ENCODE measurements at places on chromosomes 11 and 22.

DNA sequence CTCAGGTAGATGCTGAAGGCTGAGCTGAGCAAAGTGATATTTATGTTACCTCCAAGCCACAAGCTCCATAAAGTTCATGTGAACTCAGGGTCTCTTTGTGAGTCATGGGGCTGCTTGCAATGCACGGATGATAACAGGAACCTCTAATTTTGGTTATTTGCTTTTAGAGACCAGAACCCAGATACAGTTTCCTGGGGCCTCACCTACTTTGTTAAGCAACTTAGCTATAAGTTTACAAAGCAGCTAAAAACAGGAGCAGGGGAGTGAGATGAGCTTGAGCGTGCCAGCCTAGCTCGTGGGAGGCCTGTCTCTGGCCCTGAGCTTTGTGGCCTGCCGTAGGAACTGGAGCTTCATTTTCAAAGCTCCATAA lies 29.2 kb downstream of the SREBF2 start:
- no peak for DNase-seq

GRCh38 chr22:39907047-39907446 lies 6.2 kb downstream of the GRAP2 start:
- no peak for DNase-seq

DNA sequence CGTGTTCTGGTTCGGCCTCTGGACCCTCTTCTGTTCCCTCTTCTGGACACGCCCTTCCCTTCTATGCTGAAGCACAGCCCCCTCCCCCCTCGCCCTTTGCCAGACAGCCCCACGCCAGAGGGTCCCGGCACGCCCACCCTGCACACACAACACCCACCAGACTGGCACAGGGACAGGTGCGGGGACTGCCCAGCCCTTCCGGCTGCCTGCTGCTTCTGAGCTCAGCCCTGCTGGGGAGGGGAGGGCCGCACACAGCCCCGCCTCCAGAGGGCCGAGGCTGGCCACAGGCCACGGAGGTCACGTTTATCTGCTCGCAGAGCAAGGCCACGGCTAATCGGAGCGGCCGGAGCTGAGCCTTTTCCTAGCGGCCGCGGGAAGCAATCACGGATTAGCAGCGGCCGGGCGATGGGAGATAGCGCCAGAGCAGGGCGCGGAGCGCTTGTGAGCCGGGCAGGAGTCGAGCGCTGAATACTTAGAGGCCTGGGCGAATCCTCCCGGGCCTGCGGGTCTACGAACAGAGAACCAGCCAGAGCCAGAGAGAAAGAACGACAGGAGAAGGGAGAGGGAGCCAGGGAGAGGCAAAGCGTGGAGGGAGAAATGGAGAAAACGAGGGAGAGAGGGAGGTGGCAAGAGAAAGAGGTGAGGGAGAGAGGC lies 21.5 kb downstream of the OTUB1 start:
- no peak for DNase-seq

DNA sequence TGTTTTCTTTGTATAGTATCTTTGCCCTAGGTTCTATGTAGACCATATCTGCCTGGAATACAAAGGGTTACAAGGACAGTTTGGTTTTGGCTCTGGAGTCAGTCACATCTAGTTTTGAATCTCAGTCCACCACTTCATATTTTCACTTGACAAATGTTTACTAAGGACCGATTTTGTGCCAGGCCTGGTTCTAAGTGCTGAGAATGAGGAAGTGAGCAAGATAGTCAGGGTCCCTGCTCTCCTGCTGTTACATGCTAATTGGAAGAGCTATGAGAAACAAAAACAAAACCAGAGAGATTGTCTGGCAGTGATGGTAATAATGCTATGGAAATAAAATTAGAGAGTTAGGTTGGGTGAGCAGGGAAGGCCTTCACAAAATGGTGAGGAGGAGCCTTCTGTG lies 66.1 kb upstream of the ARHGAP20 start:
- DNase-seq, result no peak

DNA sequence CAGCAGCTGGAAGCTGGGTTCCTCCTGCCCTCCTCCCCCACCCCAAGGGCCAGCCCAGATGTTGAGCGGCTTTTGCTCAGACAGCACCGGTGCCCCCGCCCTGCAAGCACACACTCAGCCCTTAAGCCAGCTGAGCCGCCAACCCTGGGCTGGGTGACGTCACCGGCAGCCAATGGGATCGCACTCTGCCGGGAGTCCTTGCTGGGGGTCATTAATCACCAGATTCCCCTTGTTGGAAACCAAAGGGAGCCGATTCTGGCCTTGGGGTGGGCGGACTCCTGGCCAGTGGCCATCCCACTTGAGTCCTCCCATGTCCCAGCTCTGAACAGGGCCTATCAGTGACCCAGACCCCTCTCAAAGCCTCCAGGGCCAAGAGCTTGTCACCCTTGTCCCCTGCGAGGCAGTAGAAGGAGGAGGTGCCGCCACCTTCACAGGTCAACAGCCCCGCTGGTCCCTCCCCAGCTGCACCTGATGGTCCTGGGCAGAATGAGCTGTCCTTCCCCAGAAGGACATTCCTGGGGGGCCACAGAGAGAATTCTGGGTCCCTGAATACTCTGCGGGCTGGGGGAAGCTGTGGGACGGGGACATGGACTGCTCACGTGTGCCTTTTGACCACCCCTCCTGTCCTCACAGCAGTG lies 7.4 kb downstream of the DUSP8 start:
- DNase-seq, result no peak

- no peak for DNase-seq
Measured at GRCh38 chr11:70364178-70364577, 34.2 kb upstream of the CTTN start.

DNA sequence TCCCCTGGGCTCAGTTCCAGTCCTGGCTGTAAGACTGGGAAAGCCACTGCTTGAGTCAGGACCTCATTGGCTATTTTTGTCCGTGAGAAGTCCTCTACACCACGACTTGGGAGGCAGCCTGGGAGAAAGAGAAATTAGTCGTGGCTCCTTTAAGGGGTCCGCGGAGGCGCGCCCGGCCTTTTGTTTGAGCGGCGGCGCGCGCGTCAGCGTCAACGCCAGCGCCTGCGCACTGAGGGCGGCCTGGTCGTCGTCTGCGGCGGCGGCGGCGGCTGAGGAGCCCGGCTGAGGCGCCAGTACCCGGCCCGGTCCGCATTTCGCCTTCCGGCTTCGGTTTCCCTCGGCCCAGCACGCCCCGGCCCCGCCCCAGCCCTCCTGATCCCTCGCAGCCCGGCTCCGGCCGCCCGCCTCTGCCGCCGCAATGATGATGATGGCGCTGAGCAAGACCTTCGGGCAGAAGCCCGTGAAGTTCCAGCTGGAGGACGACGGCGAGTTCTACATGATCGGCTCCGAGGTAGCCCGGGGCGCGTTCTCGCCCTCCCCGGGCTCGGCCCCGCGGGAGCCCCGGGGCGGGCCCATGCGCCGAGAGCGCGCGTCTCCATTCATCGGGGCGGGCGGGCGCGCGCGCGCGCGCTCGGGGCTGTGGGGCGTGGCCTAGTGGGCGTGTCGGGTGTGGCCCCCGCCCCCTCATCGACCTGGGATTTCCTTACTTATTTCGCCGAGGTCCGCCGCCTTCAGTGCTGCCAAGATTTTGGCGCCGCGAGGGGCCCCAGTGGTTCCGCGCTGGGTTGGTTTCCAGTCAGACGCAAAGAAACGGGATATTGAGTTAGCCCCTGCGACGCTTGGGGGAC lies at the start of gene SMARCB1:
SMARCB1 (plus strand) TSS at position 215 of the 848 bp plus-strand sequence; CDS start at position 419, 204 bp downstream.
- peak; percentile 76 for DNase-seq

DNA sequence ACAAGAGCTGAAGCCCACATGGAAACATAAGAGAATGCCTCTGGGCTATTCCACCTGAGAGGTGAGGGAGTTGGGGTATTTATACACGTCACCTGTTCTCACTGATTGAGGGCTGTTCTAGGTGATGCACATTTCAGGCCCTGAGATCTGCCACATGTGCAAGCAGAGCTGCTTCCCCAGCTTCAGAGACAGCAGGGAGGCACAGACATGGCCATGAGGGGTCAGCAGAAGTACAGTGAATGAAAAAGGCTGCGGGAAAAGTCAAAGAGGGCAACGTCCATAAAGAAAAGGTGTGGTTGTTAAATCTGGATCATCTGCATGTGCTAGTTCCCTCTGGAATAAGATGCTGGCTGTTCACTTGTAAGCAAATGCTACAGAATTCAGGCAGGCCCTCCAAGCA lies 75.4 kb downstream of the GAB4 start:
- no peak for DNase-seq

DNA sequence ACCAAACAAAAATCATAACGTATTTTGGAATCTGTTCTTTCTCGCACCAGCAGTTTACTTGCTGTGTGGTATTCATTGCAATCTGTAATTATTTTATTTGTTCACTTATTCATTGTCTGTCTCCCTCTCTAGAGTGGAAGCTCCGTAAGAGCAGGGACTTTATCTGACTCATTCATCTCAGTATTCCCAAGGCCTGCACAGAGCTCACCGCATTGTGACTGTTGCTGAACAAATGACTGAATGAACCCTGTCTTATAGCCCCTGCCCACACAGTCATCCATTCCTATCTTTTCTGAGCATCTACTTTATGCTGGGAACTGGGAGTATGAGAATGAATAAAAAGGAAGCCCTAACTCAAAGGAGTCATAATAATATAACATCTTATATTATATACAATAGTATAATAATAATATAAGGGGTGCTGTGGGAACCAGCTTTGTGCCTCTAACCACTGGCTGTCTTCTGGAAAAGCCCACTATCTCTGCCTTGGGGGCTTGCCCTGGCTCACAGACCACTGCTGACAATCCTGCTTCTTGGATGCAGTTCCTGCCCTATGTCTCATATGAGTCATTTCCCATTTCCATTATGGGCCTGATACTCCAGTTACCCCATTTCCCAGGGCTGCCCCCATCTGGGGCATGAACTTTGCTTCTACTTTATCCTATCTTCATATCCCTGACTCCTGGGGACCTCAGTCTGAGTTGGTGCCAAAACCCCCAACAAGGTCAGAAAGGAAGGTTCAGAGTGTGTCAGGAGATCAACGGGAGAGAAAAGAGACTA lies 11.0 kb downstream of the XRRA1 start:
- DNase-seq, result no peak

GRCh38 chr11:12381875-12382274 lies 4.5 kb downstream of the PARVA start:
- DNase-seq, result no peak

- DNase-seq, result no peak
Measured at GRCh38 chr11:77660947-77661346, 23.4 kb upstream of the CLNS1A start.

DNA sequence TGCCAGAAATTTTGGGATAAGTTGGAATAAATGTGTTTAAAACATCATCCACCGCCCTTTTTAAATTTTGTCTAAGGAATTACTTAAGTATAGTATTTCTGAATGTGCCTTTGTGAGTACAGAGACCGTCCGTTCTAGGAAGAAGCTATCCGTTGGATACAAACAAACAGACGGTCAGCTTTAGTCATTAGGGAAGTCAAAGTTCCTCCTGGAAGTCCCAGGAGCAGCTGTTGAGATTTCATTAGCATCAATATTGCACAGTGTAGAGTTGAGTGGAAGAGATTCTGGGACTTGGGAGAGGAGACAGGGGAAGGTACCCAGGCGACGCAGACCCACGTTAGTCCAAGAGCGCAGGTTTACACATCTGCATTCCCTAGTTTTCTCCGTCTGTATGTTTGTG lies 15.7 kb upstream of the ADSL start:
- DNase-seq, result no peak

DNA sequence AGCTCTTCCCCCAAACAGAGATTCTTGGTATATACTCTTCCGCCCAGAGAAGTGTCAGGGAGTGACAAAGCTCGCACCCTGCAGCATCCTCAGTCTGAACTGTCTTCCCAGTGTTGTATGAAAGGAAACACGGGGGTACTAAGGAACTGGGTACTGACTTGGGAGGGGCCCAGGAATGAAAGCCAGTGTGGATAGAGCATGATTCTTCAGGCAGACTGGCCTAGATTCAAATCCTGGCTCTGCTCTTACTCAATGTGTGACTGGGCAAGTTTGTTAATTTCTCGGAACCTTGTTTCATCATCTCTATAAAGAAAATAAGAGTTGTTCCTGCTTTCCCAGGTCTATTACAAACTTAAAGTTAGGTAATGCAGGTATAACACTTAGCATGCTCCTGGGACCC lies 266.0 kb upstream of the NARS2 start:
- no peak for DNase-seq

DNA sequence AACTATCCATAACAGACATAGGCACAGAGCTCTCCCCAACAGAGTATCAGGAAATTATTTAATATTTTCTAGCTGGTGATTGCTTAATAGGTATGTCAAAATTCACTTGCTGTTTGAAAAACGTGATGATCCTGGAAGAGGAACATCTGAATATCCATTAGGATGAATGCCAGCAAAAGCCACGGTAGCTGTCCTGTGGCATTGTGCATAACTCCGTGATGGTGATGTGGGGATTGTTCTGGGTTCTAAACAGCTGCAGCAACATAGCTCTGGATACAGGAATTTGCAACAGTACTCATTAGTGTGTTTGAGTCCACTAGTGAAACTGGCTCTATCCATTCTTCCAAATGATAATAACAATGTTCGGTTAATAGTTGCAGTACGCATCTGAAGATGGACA lies 78.8 kb downstream of the C11orf65 start:
- DNase-seq, result no peak

GRCh38 chr11:57230791-57231538 lies 6.1 kb downstream of the APLNR start:
- no peak for DNase-seq

GRCh38 chr11:106288822-106289387 lies 211.4 kb downstream of the AASDHPPT start:
- DNase-seq, result no peak

DNA sequence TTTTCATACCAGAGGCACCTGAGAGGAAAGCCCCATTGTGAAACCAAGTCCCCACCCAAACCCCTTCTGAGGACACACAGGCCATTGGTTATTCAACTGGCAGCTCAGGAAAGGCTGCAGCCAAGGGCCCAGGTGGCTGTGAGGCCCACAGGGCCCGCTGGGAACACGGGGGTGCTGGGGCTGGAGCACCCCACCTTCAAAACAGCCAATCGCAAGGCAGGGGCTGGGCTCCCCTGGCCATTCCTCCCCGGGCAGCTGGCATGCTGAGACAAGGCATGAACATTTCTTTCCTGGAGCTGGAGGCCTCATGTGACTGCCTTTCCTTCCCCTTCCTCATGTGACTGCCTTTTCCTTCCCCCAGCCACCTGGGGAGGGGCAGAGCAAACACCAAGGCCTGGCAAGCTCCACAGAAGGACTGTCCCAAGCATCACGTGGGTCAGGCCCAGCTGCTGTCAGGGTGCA lies 76.9 kb downstream of the PIWIL3 start:
- no peak for DNase-seq

DNA sequence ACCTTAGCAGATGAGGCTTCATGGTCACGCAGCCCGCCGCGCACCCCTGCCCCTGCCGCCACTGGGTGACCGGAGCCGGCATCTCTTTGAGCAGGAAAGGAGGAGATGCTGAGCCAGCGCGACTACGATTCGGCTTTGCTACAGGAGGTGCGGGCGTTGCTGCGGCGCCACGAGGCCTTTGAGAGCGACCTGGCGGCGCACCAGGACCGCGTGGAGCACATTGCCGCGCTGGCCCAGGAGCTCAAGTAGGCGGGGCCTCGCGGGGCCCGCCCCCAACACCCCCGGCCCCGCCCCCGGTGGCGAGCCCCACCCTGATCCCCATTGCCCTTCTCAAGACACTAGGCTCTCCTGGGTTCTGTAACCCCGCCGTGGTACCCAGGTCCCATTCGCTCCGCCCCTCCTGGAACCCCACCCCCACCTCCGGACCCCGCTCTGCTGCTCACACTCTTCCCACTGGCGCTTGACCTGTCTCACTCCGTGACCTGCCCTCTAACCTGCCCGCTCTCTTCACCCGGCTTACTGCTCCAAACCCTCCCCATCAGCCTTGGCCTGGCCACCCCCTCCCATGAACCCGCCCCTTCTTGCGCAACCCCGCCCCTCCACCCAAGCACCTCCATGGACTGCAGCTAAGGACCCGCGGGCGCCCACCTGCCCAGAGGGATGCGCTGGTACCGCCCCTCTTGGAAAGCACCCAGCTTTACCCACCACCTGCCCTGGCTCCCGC lies 9.1 kb downstream of the CTSF start:
- DNase-seq, result peak; percentile 15

- DNase-seq, result no peak
Measured at GRCh38 chr11:123588117-123588863, 66.1 kb downstream of the SCN3B start.

Measured in hematopoietic multipotent progenitor cell treated with erythropoietin and hydrocortisone succinate and interleukin-3 and kit ligand, for 17 days (in vitro differentiated cells).